ENCODE measurements at places on chromosomes 11 and 22.
A peak's percentile ranks its signal among the peaks of the same experiment; 100 is the strongest.

GRCh38 chr11:70527429-70528045, 129.2 kb downstream of the CTTN start:
- DNase-seq: no peak

DNA sequence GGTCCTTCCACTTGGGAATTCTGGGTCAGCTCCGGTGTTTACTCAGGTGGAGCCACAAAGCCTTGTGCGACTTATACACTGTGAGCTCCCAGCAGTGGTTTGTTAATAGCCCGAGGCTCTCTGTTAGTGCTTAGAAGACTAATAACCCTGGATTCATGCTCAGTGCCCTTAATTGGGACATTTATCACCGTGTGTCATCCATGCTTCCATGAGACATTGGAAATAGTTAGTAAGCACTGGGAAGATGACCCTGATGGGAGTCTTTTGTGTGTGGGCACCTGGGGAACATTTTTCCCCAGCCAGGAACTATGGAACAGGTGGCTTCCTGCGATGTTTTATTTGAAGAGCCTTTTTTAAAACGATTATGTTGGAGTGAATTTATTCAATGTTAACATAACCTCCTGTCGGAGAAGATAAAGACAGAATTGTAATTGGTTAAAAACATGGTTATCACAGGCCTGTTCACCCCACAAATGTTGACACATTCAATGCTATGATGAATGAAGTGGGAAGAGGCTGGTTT, 188.9 kb downstream of the MYO18B start:
- DNase-seq: no peak

GRCh38 chr11:10441091-10441490, 14.0 kb upstream of the AMPD3 start:
- no peak for DNase-seq

DNA sequence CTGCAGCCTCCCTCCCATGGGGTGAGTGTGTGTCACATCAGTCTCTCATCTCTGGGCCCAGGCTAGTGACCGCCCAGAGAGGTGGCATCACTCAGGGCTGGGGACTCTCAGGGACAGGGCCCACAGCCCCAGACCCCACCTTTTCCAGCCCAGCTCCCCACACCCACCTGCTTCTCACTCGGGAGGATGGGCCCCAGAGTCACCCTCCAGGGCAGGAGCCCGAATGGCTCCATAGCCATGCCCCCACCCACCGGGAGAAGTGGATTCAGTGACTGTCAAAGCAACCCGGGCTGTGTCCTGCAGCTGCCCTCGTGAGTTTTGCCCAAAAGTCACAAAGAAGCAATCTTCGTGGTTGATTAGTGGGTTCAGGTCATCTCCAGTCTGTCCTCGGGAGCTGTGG, 26.0 kb downstream of the PARVG start:
- no peak for DNase-seq

DNA sequence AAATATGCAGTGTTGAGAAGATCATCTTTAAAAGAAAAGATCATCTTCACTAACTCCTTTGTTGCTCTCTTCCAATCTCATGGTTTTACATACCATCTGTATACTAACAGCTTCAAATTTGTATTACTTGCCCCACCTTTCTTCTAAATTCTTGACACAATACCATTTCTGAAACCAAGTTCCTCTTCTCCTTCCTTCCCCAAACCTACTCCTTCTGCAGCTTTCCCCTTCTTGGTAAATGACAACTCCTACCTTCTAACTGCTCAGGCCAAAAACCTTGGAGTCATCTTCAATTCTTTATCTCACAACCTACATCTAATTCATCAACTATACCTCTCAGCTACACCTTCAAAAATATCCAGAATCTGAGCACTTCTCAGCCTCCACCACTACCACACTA, 9.3 kb downstream of the PRCP start:
- DNase-seq: no peak

- no peak for DNase-seq
Observed at GRCh38 chr11:107577346-107577711, 11.8 kb upstream of the ALKBH8 start.

DNA sequence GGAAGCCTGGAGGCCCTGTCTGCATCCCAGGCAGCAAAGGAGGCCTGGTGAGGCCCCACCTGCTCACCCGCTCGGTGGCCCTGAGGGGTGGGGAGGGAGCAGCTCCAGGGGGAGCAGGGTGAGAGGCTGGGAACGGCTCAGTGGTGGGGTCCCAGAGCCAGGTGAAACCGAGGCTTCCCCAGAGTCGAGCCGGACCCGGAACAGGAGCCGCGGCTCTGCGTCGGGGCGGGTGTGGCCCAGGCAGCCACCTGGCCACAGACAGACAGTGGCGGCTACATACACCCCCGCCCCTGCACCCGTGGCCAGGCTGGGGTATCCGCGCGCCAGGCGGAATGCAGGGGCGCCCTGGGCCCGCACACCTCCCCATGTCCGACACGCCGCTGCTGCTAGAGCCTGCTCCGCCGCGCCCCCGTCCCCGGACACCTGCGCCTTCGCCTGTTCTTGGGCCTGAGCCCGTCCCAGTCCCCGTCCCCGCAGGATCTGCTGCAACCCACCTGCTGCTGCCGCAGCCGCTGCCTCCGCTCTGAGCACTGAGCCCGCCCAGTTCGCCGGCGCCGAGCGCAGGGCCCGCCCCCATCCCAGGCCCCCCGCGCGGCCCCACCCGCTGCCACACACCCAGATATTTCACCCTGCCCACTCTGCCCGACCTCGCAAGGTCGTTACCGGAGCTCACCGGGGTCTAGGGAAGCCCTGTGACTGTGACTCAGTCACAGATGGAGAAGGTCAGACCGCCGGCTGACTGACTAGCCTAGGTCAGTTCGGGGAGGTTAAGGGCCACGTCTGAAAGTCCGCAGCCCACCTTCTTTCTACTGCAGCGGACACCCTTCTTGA, at the start of gene SLC7A4:
SLC7A4 (minus strand) TSS at position 525 of the 831 bp plus-strand sequence. CDS start 749 bp downstream, outside the sequence.
- DNase-seq: no peak

GRCh38 chr11:118046051-118046963, 30.6 kb upstream of the TMPRSS4 start:
- no peak for DNase-seq

DNA sequence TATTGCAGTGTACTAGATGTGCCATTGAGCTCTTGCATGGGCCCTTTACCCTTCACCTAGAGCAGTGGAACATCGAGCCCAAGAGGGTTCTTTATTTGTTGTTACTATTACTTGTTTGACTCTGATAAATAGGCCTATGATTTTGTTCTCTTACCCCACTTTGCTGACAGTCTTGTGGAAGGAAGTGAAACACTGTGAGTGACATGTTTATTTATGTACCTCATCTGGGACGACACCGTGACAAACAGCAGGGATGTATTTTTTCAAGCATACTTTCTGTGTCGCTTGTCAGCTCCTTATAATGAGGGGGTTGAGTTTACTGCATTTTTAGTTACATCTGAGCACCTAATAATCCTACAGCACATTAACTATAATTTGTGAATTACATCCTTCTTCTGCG, 1010.3 kb upstream of the TENM4 start:
- DNase-seq: no peak

DNA sequence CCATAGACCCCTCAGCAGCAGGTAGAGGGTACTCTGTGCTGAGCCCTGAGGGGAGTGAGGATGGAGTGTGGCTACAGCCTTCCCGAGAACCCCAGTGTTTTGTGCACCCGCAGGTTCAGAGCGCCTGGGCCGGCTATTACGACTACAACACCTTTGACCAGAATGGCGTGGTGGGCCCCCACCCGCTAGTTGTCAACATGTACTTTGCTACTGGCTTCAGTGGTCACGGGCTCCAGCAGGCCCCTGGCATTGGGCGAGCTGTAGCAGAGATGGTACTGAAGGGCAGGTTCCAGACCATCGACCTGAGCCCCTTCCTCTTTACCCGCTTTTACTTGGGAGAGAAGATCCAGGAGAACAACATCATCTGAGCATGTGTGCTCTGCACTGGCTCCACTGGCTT, 5.6 kb upstream of the TIRAP start:
- DNase-seq: no peak

- peak; percentile 81 for DNase-seq
Observed at GRCh38 chr11:64661146-64661545, 61.9 kb downstream of the NRXN2 start.

GRCh38 chr11:1437500-1437899, 47.8 kb downstream of the BRSK2 start:
- peak; percentile 83 for DNase-seq

GRCh38 chr22:36463783-36464184, 17.7 kb downstream of the TXN2 start:
- peak; percentile 51 for DNase-seq

DNA sequence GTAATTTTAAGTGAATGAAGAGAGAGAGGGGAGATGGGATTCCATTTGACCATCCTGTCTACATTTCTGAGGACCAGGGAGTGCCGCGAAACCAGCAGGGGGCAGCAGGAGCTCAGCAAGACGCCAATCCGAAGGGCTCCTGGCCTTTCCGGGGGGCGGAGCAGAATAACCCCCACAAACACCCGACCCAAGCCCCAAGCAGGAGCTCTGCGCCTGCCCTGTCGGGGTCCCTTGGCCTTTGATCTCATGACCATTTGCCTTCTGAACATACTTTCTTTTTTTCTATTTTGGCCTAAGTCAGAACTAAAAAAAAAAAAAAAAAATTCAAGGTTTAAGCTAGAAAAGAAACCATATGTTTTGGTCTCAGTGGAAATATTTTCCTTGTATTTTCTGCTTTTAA, 21.9 kb upstream of the SCN2B start:
- DNase-seq: peak; percentile 79

DNA sequence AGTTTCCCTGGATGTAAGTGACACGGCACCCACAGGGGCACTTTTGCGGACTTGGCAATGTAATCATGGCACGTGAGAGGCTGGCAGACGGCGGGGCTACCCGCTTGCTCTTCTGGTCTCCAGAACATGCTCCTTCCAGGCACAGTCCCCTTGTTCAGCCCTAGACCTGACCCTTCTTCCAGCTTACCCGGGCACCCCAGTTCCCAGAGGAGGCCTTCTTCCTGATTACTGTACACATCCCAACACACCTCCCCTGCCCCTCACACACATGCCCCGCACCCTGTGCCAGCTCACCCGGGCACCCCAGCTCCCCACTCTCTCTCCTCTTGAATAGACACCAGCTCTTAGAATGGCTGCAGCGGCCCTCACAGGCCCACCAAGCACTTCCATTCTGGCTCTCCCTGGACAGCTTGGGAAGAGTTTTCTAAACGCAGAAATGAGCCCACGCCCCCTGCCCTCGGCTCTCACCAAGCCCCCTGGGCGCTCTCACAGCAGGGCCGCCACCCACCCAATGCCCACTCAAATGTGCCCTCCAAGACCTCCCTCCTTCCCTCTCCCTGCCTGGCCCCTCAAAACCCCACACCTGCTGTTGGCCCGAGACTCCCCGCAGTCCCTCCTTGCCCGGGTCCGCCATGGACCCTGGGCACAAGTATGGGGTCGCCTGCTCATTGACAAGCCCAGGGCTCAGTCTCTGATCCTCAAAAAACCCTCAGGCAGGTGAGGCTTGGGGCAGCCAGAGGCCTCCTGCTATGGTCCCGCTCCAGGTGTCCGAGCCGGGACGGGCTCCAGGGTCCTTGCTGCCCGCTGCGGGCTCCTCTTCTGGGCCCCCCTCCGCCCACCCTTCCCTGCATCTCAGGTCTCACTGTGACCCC, 88.5 kb downstream of the WNT7B start:
- no peak for DNase-seq

DNA sequence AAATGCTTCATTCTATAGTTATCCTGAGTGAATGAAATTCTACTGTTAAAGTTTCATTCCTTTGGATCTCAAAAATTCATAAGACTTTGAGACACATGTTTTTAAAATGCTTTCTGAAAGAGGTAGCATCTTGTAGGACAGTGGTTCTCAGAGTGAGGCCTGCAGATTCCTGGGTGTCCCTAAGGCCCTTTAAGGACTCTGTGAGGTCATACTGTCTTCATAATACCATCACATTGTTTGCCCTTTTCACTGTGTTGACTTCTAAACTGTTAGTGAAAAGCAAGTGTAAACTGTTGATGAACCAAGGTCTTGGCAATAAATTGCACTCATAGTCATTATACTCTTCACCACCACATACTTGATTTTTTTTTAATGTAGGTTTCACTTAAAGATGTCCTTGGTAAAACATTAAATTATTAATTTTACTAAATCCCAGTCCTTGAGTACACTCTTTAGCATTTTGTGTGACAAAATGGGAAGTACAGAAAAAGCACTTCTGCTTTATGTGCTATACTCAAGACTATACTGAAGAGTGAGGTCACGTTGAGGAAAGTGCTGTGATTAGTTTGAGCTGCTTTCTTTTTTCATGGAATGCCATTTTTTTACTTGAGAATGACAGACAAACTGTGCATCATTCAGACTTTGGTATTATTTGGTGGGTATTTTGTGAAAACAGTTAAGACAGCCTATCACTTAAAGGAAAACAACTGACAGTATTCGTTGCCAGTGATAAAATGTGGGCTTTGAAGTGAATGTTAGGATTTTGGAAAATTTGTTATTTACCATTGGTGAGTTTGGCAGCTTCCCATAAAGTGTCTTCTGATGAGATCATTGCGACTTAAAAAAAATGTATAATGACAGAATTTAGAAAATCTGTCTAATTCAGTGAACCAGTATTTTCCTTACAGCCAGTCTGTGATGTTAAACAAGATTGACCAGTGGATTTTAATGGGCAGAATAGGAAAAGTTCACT, 61.1 kb downstream of the SPECC1L start:
- no peak for DNase-seq

GRCh38 chr11:125079151-125079877, 16.2 kb downstream of the SLC37A2 start:
- DNase-seq: no peak

DNA sequence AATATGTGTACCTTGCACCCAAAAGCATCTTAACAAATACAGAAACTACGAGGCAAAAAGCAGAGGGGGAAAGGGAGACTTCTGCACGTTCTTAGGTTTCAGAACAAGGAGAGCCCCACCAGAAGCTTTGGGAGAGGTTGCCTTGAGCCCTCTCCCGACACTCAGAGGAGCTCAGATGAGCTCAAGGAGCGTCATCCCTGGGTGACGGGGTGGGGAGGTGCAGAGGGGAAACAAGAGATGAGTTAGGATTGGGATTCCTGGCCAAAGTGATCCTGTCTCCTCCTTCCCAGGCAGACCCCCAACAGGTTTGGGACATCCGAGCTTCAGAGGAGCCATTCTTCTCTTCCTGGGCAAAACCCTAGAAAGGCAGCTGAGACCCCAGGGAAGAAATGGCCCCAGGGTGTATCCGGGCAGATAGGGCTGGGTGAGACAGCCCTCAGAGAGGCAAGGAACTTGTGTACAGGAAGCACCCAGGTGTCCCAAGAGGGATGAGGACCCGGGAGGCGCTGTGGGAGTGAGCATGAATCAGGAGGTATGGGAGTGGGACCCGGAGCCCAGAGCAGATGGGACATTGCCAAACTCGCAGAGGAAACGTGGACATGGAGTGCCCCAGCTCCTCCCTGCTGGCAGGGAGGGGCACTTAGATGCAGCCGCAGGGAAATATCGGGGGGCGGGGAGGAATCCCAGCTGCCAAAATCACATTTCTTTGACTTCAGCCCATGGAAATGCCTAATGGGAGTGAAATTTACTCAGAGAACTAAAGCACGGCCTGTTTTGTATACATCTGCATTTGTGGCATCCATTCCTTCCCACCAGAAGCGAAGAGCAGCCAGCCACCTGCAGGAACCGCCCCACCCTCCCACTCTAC, 12.4 kb downstream of the C1QTNF6 start:
- no peak for DNase-seq

DNA sequence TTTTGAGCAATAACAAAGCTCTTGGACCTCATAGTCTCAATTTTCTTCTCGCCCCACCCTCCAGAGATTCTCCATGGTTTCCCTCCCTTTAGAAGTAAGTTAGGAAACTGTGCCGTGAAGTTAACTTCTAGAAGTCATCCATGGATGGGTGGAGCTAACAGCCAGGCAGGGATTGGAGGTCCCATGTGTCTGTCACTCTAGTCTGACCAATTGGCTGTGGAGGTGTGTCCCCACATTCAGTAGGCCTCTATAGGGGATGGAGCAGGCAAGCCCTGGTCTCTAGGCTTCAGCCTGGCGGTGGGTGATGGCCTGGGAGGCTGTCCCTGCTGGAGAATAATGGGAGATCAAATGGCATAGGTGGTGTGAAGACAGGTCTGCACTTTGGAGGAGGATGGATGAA, 50.7 kb downstream of the TP53I11 start:
- DNase-seq: peak; percentile 58

Measured in lung (tissue), 17 donors.